B cell (primary cell): ENCODE measurements at places on chromosomes 1 and 21.

- no peak for DNase-seq
Observed at GRCh38 chr1:71695821-71696220, 586.5 kb downstream of the NEGR1 start.

- DNase-seq: no peak
Observed at GRCh38 chr1:66271904-66272254, 262.1 kb upstream of the SGIP1 start.

- no peak for DNase-seq
Observed at GRCh38 chr1:17831597-17831996, 76.5 kb downstream of the ACTL8 start.

- no peak for DNase-seq
Observed at GRCh38 chr1:225592362-225593025, 60.4 kb downstream of the ENAH start.

DNA sequence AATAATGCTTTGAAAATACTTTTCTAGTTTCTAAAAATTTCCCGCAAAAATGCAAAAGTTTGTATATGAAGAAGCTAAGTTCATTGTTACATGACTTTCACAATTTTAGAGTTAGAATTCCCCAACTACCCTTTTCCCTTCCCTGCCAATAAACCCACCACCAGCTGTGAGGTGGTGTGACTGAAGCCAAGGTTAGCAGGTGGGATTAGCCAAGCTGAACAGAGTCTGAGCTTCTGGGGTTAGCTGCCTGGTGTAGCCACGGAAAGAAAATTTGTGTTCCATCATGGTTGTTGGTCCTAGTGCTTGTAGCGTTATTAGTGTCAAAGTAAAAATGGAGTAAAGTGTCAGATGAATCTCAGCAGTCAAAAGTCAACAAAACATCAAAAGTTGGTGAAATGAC lies 110.9 kb downstream of the ASTN1 start:
- DNase-seq: no peak

DNA sequence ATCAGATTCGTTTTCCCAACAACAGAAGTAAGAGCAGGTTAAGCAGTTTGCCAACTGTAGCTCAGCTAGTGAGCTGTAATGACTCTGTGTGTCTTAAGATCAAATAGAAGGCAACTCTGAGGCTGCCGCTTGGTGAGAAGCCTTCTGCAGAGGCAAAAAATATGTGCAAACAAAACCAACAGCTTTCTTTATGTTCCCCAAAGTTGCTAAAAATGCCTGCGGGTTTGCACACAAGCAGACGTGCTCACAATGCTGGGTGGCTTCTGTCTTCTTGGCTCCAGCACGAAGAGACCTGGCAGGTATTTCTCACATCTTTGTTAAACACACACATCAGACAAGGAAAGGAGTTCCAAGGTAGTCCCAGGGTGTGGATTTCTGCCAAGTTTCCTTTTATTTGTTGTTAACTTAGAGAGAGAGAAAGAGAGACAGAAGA lies 158.9 kb upstream of the JUN start:
- DNase-seq: no peak
